ENCODE measurements at places on chromosomes 4 and X.

GRCh38 chr4:24589448-24589847, 5.1 kb upstream of the DHX15 start:
- DNase-seq = peak; percentile 66

DNA sequence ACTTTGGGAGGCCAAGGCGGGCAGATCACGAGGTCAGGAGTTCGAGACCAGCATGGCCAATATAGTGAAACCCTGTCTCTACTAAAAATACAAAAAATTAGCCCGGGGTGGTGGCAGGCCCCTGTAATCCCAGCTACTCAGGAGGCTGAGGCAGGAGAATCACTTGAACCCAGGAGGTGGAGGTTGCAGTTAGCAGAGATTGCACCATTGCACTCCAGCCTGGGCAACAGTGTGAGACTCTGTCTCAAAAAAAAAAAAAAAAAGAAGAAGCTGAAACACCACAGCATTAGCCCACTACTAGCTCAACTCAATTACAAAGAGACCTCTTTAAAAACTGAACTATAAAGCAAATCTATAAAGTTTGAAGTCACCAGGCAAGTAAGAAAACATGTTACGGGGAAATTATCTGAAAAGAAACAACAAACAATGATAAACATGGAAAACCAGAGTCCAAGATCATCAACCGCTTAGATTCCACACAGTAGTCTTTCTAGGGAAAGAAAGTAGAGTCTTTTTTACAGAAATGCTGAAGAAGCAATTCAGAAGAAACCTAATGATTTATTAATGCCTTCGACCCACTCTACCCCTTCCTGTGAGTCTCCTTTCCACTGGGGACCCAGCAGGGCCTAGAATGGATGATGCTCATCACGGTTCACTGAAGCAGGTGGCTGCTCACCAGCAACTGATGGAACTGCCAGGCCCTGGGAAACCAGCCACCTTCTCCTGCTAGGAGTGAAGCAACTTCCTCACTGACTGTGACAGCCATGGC, 6.6 kb downstream of the SAT1 start:
- DNase-seq = no peak

- no peak for DNase-seq
Measured at GRCh38 chrX:135416546-135416945, 5.2 kb upstream of the SMIM10L2A start.

- no peak for DNase-seq
Measured at GRCh38 chr4:3685081-3685645, 81.0 kb upstream of the ADRA2C start.

GRCh38 chrX:46574774-46575381, 1.3 kb downstream of the CHST7 start:
- peak; percentile 52 for DNase-seq

- DNase-seq = no peak
Measured at GRCh38 chr4:184671101-184671500, 21.6 kb downstream of the PRIMPOL start.

- no peak for DNase-seq
Measured at GRCh38 chr4:186013419-186014186, 55.4 kb upstream of the TLR3 start.

DNA sequence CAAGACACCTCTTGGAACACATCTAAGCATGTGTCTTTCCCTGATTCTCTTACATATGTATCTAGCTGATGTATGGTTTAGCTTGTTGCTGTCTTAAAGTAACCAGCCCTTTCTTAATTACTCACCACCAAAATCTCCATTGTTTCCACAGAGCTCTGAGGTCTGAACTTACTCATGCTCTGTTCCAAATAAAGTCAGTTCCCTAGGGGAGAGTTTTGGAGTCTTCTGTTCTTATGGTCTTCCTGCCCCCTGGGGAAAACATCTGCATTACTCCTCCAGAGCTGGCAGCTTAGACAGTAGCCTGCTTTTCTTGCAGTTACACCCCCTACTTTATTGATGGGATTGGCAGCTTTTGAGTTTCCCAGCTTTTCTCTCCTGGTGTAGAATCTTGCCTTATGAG, 125.8 kb downstream of the EDA start:
- no peak for DNase-seq

- no peak for DNase-seq
Measured at GRCh38 chr4:74529284-74530041, 84.5 kb downstream of the AREG start.

- DNase-seq = no peak
Measured at GRCh38 chr4:76651616-76652015, 216.6 kb downstream of the SHROOM3 start.

- peak; percentile 83 for DNase-seq
Measured at GRCh38 chr4:101418055-101418454, 70.7 kb upstream of the PPP3CA start.

DNA sequence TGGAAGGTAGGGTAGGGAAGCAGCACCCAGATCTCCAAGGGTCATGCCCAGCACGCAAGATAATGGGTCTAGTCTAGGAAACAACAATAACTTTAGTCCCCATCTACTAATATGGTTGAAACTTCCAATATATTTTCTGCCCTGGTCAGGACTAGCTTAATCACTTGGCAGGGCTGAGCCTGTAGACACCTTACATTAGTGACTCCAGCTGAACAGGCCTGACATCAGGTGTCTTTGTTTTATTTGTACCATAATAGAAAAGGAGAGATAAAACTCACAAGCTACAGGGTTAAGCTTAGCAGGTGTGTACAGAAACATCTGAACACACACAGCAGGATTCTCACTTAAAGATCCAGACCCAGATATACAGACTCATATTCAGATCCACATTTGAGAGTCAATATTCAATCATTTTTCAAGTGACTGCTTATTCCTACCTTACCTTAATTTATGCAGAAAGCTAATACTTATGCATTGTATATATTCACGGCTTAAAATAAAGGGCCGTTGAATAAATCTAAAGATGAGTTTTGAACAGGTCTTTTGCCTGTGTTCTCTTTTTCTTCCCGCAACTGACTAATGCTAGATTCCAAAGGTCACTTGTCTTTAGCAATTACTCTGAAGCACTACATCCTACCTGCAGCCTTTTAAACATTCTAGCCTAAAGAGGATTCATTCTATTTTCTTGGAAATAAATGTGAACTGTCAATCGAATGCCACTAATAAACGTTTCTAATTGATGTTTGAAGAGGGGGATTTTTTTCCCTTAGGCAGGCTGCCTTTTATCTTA, 745.3 kb downstream of the RPA4 start:
- DNase-seq = no peak

GRCh38 chr4:68569466-68570121, 6.5 kb downstream of the UGT2B17 start:
- no peak for DNase-seq

DNA sequence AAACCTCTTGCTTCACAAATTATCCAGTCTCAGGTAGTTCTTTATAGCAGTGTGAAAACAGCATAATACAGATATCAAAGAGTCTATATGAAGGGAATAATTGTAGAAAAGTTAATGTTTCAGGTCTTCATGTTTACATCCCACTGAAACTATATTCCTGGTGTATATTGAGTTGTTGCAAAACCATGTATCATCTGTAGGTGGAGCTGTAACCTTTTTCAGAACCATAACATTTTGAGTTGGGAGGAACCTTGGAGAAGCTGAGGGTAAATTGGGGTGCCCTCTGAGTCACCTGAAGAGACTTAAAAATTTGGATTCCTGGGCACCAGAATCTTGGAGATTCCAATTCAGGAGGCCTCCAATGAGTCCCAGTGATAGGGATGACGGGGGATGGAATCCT, 51.9 kb upstream of the TAPT1 start:
- DNase-seq = no peak

All from activated CD4-positive, alpha-beta T cell treated with anti-CD3 and anti-CD28 coated beads, Interleukin-10, Interleukin-2, amounts not matched to agents 100 ng/mL and 50 ng/mL, durations not matched to agents 16 hours and 8 hours (primary cell).